ENCODE measurements at places on chromosomes 16 and 17.
A peak's percentile ranks its signal among the peaks of the same experiment; 100 is the strongest.

- no peak for DNase-seq
Observed at GRCh38 chr17:46928467-46929261, 5.7 kb downstream of the GOSR2 start.

- peak; percentile 53 for DNase-seq
Observed at GRCh38 chr16:8931859-8932258, 31.8 kb downstream of the USP7 start.

GRCh38 chr17:81365601-81366585 lies 29.4 kb upstream of the BAHCC1 start:
- peak; percentile 65 for DNase-seq

GRCh38 chr17:68760141-68760475 lies 158.9 kb upstream of the FAM20A start:
- DNase-seq = no peak

GRCh38 chr16:83878838-83879237 lies 20.1 kb upstream of the MLYCD start:
- DNase-seq = no peak

- no peak for DNase-seq
Observed at GRCh38 chr16:1572673-1573072, 39.2 kb downstream of the IFT140 start.

DNA sequence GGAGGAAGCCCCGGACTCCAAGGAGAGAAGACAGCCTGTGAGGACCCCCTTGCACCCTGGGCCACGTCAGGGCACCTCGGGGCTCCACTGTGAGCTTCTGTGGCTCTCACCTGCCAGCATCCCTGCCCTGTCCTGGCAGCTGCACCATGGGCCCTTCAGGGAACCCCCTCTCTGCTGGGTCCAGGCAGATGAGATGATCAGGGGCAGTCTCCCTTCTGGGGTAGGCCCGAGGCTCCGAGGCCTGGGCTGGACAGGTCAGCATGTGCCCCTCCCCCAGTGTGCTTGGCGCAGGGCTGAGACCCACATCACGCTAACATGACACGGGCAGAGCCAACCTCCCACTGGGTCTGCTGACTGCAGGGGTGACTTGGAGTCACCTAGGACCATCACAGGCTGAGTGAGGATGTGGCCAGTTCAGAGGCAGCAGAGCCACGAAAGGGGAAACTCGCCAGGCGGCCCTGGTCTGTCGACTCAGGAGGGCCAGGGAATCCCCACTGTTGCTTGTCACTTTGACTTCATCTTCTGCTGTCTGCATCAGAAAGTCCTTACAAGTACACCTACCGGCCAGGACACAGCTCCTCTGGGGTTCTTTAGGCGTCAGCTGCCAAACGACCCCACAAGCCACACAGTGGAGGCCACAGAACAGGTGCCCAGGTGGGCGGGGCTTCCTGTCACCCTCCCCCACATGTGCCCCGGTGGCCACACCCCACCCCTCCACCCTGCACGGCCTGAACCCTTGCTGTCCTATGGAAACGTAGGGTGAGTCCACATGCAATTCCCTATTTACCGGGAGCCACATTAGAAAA lies 2.2 kb downstream of the GALNS start:
- peak; percentile 43 for DNase-seq

GRCh38 chr17:48236681-48237134 lies 129.1 kb downstream of the SNX11 start:
- no peak for DNase-seq

GRCh38 chr16:59204589-59204988 lies 470.5 kb upstream of the GOT2 start:
- no peak for DNase-seq

DNA sequence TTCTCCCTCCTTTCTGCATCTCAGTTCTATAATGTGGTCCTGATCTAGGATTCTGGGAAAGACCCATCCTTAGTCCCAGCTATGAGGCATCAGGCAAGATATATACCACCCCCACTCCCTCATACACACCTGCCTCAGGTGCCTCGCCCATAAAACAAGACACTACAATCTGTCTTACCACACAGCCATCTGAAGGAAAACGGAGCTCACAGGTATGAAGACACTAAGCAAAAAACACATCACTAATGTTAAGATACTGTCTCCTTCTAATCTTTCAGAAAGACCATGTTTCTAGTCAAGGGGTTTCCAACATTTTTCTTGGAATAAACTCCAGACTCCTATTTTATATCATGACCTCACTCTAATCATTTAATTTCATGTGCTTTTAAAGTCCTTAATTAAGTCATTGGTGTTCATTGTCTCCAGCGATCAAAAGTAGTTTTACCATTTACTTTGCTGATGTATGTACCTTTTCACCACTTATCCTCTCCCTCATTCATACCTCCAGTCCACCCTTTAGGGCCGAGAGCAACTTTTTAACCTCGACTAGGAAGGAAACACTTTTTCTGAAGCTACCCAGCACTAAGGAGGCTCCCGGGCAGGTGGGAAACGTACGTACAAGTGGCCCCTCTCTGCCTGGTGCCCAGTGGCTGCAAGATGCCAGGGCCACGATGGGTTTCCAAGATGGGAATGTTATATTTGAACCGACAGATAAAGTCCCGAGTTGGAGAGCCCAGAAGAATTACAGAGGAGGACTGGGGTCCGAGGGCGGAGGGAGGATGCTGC lies 979 bp downstream of the MAP3K14 start:
- no peak for DNase-seq

DNA sequence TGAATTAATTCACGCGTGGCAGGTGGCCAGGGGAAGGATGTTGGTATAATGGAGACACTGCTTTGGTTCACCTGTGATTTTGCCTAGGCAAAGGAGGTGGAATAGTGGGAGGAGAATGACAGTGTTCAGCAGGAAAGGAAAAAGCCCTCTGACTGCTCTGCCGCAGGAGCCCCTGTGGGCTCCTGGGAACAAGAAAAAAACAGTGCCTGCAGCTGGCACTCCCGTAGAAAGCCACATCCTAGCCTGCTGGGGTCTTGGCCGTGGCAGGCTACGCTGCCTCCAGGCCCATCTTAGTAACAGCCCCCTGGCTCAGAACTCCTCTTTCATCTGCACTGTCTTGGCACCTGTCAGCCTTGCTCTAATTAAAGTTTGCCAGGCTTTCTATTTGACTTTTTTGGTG lies 20.6 kb downstream of the ADORA2B start:
- no peak for DNase-seq

GRCh38 chr16:46991729-46992704 lies 18.5 kb upstream of the DNAJA2 start:
- DNase-seq = no peak

DNA sequence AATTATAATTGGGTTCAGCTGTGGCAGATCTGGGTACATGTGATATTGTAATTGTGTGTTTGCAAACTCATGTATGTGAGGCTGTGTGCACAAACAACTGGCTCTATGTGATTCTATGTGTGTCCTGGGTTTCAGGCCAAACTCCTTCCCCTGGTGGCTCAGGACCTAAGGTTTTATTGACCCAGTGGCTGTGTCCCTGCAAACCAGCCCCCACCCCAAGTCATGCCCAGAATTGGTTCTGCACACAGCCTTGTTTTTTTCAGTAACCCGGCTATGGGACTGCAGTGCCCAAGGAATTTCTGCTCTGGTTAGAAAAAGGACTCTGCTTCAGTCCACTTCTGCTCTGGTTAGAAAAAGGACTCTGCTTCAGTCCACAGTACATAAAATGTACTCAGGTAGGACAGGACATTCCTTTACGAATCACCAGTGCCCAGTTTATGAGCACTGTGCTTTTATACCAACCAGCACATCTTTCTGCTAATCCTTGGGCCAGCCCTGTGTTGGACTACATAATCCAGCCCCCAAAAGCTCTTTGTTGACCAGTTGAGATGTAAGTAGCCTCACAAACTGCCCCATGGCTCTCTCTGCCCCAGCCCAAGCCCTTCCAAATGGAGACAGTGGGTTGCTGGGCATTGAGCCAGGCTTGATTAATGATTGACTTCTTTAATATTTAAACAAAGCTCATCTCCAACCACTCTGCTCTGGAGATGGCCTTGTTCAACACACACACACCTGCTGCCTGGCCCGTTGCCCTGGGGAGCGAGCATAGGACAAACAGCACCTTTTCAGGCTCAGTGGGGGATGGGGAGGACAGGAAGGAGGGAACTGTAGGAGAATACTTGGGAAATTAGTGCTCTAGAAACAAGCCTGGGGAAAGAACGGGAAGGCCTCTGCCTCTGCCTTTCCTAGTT lies 2.9 kb upstream of the KCNH6 start:
- DNase-seq = no peak

- DNase-seq = no peak
Observed at GRCh38 chr16:11057711-11058345, 113.5 kb downstream of the CLEC16A start.

- no peak for DNase-seq
Observed at GRCh38 chr16:81624403-81624759, 154.7 kb upstream of the PLCG2 start.

DNA sequence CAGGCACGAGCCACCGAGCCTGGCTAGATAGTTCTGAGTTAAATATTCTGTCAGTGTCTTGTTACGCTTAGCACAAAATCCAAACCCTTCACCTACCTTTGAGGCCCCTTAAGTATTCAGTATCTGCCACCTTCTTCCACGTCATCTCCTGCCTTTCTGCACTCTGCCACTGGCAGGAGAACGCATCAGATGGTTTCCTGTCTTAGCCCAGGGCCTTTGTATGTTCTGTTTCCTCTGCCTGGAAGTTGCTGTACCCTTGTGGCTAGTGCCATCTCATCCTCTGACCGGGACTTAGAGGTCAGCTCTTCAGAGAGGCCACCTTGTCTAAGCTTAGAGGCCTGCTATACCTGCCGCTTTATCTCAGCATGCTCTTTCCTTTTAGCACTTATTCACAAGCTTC lies 67.5 kb upstream of the LGALS9 start:
- no peak for DNase-seq

GRCh38 chr17:50201276-50201854 lies at the start of gene COL1A1:
Gene COL1A1 (minus strand): TSS chr17:50201631. CDS start chr17:50201513, 118 bp downstream.
- DNase-seq = no peak

DNA sequence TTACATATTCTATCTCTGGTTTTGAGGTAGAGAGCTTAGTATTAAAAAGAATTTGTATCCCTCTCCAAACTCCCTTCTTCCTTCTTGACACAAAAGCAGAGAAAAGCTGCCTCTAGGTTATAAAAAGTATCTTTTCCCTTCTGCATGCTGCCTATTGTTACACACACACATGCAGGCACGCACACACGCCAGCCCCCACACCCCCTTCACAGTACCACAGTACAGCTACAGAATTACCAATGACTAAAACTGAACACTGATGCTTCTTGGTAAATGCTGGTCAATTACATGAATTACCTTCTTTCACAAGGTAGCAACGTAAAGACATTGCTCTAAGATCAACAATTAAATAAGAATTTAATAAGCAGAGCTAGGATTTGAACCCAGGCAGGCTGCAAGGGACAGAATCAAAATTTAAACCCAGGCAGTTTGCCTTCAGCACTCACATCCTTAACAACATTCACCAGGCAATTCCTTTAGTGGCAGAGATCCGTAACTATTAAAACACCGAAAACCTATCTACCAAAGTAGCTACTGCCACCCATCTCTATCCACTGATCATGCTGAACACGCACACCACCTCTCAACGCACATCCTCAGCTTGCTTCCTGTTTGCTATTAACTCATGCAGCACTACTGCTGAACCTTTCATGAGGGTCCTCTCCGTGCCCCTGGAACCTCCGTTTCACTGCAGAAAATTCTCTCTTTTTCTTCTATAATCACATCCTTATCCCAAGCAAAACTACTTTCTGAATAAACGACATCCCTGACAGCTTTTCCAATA lies 37.8 kb downstream of the YWHAE start:
- DNase-seq = no peak

- no peak for DNase-seq
Observed at GRCh38 chr16:81453091-81453728, 8.6 kb downstream of the CMIP start.

DNA sequence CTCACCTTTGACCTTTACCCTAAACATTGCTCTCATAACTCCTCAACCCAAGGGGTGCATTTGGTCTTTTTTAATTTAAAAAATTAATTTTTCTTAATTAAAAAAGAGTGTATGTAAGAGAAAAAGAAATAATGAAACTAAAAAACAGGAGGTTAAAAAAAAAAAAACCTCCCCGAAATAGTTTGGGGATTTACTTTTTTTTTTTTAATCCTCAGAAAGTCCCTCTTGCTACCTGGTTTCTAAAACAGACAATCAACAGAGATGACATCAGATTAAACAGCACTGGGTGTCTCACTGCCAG lies 301.3 kb downstream of the SOX9 start:
- no peak for DNase-seq

DNA sequence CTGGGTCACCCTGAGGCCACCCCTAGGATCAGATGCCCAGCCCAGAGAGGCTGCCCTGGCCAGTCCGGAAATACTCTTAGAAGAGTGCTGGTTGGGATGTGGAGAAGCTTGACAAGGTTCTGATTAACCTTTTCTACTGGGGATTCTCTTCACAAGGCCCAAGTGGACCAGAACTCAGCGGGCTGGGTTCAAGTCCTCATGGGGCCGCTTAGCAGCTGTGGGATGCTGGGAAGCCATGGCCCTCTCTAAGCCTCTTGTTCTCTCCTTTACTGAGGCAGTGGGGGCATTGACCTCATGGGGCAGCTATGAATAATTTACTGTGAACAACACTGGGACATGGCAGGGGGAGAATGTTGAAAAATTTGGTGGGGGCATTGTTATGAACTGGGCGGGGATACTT lies 92.8 kb downstream of the CYLD start:
- no peak for DNase-seq

DNA sequence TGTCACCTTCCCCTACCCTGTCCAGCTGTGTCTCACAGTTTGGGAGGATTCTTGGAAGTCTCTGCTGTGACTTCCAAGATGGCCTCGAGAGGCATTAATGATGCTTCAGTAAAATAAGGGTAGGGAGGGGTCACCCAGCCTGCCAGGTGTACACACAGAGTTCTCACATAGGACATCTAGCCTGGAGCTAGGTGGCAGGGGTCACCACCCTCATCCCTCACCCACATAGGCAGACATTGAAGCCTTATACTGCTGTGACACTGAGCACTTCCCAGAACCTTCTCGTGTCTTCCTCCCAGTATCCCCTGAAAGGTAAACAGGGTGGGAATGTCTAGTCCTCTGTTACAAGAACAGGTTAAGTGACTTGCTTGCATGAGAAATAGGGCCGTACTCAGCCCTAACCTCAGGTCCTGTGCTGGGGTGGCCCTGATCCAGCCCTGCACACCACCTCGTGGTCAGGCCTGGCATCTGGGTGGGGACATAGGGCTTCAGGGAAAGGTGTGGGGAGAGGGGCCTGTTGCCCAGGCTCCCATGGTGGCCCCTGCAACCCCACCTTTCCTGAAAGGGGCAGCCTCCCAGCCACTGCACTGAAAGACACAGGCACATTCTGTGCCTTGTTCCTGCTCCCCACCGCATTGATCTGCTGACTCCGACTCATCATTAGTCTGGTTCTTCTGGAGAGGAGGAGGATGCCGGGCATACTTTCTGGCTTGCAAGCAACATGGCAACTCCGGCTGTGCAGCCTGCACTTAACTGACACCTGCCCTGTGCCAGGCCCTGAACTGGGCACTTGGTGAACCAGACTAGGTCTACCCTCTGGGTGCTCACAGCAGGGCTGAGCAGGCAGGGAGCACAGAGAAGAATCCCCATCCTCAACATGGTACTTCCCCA lies 3.6 kb upstream of the MMP15 start:
- DNase-seq = no peak

All from immature natural killer cell (primary cell).